ENCODE measurements at places on chromosomes 1 and 21.

- DNase-seq = no peak
Observed at GRCh38 chr1:237998581-237998980, 107.9 kb upstream of the ZP4 start.

- no peak for DNase-seq
Observed at GRCh38 chr21:38881131-38881530, 75.4 kb downstream of the ETS2 start.

DNA sequence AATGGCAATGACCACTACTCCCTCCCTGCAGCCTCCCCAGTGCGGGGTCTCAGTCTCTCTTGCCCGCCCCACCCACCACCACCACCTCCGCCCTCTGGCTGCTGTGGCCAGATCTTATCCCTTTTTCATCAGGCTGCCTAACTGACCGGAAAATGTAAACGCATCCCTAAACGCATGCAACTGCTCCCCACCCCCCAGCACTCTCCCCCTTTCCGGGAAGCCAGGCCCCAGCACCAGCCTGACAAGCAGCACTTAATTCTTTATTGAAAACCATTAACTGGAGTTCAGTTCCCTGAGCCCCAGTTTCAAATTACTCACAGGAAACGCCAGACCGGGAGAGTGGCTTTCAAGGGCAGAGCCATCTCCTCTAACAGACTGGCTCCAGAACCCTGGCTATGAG is 147.7 kb downstream of the DMRTA2 start:
- DNase-seq = no peak

- DNase-seq = no peak
Observed at GRCh38 chr1:177451191-177451590, 280.4 kb downstream of the BRINP2 start.

DNA sequence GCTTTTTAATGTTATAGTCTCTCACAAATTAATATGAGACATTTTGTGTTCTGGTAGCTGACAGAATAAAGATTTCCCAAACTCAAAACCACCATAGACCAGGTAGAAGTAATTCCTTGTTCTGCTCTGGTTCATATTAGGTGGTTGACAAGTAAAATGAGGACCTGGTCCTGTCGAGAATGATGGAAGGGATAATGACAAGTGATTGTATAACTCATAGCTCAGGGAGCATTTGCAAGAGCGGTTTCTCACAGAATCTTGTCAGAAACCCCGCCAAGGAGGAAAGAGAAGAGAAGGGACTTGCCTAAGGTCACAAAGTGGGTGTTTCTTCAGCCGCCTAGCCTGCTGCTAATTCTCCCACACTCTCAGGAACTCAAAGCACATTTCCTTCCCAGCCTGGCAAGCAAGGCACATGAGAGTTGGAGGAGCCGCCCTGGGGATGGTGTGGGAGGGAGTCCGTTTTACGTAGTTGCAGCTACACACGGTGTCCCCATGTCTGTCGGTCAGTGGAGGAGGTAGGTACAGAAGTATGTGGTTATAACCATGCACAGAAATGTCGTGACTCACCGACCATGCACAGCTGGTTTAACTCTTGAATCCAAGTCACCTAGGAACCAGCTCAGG is 46.5 kb downstream of the SAMD13 start:
- DNase-seq = no peak

GRCh38 chr1:75765697-75766355 is 20.2 kb upstream of the RABGGTB start:
- no peak for DNase-seq

DNA sequence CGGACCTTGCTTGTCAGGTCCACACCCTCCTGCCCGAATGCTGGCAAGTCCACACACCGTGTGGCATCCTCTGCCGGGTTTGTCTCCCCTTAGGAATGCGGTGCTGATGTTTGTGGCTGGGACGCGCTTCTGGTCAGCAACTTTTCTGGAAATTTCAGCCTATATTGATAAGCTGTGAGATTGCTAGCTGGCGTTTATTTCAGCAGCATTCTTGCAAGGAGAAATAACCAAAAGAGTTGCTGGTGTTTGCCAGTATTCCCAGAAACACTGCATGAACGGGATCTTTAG is 601 bp downstream of the CEPT1 start:
- DNase-seq = no peak

DNA sequence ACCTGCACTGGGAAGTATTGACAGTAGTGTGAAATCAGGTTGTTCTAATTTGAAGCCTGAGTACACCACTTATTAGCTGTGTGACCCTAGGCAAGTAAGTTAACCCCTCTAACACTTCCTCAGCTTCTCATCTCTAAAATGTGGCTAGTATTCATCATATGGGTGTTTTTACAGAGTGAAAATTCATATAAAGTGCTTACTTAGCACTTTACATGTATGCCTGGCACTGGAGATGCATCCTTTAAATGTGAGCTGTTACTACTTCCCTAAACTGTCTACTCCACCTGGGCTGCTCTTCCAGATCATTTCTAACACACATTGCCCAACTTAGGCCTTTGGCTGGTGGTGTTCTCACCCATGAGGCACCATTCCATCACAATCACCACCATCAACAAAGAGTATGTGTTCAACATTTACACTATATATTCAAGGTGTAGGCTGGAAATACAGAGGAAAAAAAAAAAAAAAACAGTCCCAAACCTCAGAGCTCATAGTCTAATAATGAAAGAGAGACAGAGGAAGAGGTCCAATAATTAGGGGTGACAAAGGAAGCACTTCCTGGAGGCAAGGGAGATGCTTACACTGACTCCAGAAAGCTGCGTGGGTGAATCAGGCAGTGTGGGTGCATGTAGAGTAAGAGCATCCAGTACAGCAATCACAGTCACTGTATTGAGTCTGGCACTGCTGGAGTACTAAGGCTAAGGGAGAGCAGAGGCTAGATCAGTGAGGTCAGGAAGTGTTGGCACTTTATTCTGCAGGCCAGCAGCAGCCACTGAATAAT is 3.6 kb downstream of the STX6 start:
- DNase-seq = no peak

GRCh38 chr1:158813164-158813563 is 18.0 kb upstream of the MNDA start:
- no peak for DNase-seq

- DNase-seq = no peak
Observed at GRCh38 chr1:8202182-8202905, 115.6 kb upstream of the SLC45A1 start.

DNA sequence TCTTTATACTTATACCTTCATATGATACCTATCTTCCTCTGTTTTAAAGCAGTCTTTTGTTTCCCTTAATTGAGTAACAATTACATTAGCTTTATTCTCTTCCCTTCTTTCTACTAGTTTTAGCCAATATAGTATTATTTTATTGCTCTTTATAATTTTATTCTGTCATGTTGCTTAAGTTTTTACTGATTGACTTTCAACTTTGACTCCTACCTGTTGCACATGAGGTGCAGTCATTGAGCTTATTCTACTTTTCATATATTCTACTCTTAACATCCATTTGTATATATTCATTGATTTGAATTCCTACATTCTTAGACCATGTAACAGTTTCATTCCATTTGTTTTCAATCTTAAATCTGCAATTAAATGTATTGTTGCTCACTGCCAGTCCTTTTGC is 49.2 kb downstream of the AGO3 start:
- DNase-seq = no peak

DNA sequence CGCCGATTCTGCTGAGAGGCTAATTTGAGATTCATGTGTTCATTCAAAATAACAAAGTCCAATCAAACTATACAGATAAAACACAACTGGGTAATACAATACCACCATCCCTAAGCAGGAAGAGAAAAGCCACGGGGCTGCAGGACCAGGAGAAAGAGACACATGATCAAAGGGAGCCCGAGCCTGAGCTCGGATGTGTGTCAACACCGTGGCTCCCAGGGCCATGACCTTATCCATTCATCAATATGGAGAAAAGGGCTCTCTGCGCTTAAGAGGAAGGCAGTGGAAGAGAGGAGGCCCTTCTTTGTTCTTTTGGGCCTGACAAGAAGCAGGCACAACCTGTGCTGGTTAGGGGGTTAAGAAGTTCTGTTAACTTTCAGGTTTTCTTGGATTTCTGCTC is 56.7 kb downstream of the HUNK start:
- DNase-seq = no peak

DNA sequence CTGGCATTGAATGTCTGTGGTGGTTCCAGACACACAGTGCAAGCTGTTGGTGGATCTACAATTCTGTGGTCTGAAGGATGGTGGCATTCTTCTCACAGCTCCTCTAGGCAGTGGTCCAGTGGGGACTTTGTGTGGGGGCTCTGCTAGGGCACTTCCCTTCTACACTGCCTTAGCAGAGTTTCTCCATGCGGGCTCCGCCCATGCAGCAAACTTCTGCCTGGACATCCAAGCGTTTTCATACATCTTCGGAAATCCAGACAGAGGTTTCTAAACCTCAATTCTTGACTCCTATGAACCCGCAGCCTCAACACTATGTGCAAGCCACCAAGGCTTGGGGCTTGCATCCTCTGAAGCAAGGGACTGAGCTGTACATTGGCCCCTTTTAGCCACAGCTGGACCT is 43.0 kb downstream of the RGS18 start:
- DNase-seq = no peak

DNA sequence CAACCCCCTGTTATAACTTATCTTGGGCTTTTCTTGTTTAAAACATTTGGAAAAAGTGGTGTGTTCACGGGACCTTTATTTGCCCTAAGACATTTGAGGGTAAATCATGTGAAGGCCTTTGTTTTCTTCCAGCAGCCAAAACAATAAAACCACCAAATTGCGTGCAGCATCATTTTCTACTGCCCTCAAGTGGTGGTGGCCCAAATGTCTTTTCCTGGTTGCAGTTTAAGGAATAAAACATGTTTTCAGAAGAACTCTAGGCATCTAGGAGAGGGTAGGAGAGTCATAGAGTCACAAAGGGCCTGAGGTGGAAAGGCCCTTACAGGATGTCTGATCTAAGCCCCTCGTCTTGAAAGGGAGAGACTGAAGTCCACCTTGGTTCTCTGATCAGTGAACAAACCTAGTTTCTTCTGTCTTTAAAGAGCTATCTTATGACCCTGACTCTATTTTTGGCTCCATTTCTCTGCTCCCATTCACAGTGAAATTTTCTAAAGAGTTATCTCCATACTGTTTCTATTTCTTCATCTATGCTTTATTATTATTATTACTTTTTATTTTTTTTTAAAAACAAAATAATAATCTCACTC is 16.0 kb upstream of the EPS15 start:
- DNase-seq = peak; percentile 29

- DNase-seq = peak; percentile 41
Observed at GRCh38 chr1:165828103-165828668, 772 bp downstream of the UCK2 start.

- peak; percentile 37 for DNase-seq
Observed at GRCh38 chr1:31984419-31985347, 29.0 kb upstream of the KHDRBS1 start.

DNA sequence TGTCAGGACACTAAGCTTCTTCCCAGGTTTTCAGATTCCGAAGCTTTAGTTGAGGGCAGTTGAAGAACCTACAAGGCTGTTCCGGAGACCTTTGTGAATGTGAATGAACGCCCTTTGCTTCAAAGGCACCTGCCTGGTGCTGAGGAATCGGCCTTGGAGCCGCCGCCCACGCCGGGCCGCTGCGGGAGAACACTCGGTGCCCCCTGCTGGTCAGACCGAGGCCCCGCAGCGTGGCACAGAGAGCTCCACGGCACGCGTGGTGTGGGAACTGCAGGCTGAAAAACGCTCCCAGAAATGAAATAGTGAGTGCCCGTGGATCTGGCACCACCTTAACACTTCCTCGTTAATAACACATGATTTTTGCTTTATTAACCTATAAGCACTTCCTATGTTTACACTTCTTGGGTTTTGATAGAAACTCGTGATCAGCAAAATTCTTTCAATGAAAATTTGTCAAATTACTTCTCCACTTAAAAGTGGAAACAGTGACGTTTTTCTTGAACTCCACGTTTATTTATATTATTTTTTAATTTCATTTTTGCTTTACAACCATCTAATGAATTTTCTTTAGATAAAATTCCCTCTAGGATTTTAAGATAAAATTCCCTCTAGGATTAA is 460.6 kb downstream of the DSCAM start:
- no peak for DNase-seq

- DNase-seq = no peak
Observed at GRCh38 chr1:95951371-95952102, 717.5 kb downstream of the RWDD3 start.

GRCh38 chr1:222914861-222915632 is 100.2 kb downstream of the DISP1 start:
- DNase-seq = no peak

GRCh38 chr1:111886741-111887140 is 102.7 kb downstream of the KCND3 start:
- no peak for DNase-seq

- DNase-seq = no peak
Observed at GRCh38 chr1:163823017-163823416, 501.3 kb downstream of the NUF2 start.

- no peak for DNase-seq
Observed at GRCh38 chr1:208834381-208835096, 590.4 kb upstream of the PLXNA2 start.

Measured in CD4-positive, alpha-beta T cell treated with Interleukin-4 for 1 hour (primary cell).